SW 1271 (cell line): ENCODE measurements at places on chromosomes 13 and 19.

DNA sequence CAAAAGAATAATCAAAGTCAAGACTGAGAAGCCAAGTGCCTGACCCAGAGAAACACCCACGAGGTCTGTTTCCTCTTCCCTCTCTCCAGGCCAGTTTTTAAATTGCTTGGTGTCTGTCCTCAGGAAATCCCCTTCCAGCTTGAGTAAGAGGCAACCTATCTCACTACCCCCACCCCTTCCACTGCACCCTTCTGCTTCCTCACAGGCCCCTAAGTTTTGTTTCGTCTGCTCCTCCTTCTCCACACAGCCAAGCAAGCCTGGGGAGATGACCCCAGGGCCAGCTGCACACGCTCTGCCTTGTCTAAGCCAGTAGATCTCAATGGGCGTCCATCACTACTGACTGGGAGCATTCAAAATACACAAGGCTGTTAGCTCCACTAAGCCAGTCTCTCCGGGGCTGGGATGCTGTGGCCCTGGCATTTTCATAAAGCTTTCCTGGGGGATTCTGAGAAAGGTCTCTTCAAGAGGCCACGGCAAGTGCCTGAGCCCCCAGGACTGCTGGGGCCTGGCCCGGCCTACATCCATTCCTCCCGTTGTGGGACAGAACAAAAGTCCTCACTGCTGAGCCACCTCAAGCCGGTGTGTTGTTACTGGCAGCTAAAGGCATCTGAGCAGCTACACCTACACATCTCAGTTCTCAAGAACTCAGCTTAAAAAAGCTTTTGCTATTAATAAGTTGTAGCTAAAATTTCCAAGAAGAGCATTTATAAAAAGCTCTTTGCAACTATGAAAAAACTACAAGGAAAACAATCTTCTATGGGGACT, 14.9 kb upstream of the IL4I1 start:
- DNase-seq, result no peak

GRCh38 chr13:110280231-110280813, 26.6 kb downstream of the COL4A1 start:
- DNase-seq, result no peak

DNA sequence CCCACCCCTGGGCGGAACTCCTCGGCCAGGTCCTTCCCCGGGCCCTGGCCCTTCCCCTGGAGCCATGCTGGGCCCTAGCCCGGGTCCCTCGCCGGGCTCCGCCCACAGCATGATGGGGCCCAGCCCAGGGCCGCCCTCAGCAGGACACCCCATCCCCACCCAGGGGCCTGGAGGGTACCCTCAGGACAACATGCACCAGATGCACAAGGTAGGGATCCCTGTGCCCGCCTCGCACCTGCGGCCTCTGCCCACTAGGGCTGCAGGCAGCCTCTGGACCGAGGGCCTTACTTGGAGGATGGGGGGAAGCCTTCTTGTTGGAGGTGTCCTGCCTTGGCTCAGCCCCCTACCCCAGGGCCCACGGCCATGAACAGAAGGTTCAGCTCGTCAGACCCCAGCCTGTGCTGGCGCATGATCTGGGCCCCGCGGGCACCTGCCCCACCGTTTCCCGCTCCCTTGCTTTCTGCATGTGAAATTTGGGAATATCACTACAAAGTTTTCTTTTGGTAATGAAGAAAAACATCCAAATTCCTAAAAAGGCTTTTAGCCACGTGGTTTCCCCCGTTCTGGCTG, 23.4 kb downstream of the SMARCA4 start:
- DNase-seq, result no peak

- DNase-seq, result peak; percentile 19
Observed at GRCh38 chr19:12867120-12868099, 13.8 kb downstream of the DNASE2 start.

DNA sequence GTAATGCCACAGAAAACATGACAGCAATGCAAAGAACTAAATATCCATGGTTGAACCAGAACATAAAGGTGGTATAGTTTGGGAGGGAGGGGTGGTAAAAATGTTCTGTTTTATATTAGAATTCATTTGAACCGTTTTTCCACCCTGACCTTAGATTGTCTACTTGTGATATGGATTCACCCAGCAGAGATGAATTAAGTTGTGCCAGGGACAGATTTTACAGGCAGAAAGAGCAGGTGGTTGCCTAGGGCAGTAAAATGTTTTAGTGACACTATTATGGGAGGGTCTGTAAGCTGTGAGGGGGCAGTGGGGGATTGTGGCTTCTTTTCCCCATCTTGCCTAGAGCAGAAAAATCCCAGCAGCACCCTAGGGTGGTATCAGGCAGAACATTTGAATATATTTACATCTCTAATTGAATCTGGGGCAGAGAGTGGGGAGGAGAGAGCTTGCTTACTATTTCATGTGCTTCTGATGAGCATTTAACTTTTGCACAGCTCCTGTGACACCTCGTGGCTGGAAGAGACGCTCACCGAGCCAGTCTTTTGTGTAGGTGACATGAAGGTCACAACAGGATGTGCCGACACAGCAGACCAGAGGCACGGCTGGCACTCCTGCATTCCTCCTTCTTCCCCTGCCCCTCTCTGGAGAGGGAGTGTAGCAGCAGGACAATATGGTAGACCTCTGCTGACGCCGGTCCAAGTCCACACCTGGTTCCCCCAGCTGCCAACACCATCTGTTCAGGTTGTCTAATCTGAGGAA, 452.3 kb downstream of the IRS2 start:
- no peak for DNase-seq

GRCh38 chr13:62710787-62711186, 1295.1 kb upstream of the PCDH20 start:
- no peak for DNase-seq

DNA sequence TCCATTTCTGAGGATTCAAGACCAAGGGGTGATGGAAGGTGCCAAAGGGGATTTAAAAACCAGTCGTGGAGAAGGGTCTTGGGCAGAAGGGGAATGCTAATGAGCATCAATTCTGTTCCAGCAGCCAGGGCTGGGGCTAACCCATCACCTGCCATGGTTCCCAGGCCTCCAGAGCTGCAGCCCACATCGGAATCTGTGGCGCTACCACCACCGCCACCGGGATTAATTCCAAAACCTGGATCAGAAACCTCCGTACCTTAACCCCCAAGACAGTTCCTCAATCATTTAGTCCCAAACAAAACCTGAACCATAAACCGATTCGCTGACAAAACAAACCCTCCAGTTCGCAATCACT, 583 bp downstream of the ZNF615 start:
- DNase-seq, result no peak

DNA sequence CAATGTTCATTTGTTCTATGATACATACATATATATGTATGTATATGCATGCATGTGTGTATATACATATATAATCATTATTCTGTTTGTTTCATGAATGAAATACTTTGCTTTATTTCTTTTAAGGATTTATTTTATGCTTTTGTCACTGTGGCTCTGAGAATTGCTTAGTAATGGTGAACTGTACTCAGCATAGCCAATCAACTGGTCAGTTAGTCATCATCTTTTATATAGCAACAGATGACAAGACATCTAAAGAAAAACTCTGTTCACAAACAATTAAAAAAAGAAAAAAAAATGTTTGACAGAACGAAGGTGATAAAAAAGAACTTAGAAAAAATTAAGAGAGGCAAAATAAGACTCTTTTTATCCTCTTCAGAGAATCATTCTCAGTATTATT, 1440.3 kb downstream of the PCDH9 start:
- no peak for DNase-seq

GRCh38 chr19:13370948-13371347, 135.3 kb downstream of the CACNA1A start:
- DNase-seq, result no peak

DNA sequence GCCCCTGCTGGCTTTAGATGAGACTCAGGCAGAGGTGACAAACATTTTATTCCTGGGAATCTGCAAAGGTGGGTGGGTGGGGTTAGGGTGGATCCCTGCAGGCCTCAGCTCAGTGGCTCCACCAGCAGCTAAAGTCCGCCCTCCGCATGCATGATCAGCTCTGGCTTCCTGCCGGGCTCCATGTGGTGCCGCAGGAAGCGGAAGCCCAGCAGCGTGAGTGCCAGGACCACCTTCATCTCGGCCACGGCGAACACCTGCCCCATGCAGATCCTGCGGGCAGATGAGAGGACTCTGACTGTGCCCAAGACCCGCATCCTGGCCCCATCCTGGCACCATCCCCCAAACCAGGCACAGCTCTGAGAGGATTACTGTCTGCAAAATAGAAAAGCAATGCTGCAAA, 26.3 kb downstream of the CYP4F2 start:
- no peak for DNase-seq

DNA sequence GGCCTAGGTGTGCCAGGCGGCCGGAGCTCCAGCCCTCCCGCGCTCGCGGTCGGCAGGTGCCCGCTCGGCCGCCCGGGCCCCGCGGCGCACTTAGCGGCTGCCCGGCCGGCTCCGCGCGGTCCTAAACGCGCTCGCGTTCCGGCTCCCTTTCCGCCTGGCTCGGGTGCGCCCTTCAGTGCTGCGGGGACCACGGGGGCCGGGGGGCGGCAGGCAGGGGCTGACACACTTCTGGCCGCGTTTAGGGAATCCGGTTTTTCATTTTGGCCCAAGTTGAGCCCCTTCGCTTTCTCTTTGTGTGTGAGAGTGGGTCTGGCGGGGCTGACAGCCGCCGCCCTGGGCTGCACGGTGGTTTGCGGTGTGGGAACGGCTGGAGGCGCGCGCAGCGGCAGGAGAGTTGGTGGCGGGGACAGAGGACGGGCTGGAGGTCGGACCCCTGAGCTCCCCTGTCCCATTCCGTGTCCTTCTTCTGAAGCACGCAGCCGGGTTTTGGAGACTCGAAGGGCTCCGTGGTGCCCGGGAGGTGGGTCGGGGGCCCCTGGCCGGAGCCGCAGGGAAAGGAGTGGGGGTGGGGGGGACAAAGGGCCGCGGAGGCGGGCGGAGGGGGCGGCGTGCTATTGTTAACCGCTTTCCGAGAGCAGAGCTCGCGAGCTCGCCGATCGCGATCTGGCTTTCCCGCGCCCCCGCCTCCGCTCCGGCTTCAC, 3.1 kb downstream of the FGF9 start:
- DNase-seq, result peak; percentile 7

DNA sequence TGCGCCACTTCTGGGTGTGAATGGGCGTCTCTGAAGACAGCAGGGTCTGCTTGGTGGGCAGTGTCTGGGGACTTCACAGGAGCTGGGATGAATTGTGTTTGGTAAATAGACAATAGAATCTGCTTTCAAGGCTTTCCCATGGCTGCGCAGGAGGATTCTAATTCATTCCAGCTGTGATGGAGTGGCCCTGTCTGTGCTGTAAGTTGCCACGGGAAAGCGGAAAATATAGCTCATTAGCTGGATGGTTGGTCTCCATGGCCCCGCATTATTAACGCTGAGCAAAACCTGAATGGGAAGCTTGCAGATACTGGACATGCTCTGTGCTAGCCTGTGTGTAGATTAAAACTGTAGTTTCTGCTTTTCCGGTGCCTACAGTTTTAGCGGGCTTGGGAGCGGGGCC, 15.6 kb upstream of the C1QTNF9 start:
- no peak for DNase-seq

- no peak for DNase-seq
Observed at GRCh38 chr19:43519436-43520088, 7.4 kb downstream of the ETHE1 start.

- no peak for DNase-seq
Observed at GRCh38 chr13:50267917-50268316, 252.7 kb downstream of the KCNRG start.

- no peak for DNase-seq
Observed at GRCh38 chr13:112859817-112860190, 109.2 kb upstream of the MCF2L start.

DNA sequence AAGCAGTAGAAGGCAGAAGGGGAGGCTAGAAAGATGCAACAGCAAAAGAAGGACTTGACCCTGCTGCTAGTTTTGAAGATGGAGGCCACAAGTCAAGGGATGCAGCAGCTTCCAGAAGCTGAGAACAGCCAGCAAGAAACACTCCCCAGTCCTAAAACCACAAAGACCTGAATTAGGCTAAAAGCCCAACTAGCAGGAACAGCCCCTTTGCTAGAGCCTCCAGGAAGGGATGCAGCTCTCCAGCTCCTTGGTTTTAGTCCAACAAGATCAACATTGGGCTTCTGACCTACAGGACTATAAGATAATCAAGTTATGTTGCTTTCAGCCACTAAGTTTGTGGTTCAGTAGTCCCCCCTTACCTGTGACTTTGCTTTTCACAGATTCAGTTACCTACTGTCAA, 10.5 kb upstream of the LATS2 start:
- DNase-seq, result no peak

DNA sequence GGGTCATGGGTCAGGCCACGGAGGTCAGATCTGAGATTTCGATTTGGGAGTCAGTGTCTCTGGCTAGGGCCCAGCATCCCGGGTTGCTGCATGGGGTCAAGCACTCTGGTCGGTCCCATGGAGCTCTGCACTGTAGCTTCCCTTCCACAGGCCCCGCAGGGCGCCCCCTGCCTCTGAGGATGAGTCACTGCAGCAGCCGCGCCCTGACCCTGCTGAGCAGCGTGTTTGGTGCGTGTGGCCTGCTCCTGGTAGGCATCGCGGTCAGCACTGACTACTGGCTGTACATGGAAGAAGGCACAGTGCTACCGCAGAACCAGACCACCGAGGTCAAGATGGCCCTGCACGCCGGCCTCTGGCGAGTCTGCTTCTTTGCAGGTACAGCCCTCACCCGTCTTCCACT, 3.6 kb downstream of the CACNG7 start:
- DNase-seq, result no peak

DNA sequence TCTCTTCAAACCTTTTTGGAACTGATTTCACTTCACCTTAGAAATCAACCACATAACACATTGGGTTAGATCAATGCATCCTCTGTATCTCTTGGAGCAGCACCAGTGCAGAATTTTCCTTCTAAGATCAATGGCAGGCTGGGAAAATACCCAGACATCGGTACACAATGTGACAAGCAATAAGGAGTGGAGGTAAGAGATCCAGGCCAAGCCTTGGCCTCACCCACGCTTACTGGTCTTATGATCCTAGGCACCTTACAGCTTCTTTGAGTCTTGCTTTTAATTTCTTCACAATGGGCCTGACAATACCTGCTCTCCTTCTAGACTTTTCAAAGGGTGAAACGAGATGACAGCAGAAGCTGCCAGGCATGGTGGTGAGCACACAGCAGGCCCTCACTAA, 232.0 kb downstream of the LACC1 start:
- DNase-seq, result no peak

DNA sequence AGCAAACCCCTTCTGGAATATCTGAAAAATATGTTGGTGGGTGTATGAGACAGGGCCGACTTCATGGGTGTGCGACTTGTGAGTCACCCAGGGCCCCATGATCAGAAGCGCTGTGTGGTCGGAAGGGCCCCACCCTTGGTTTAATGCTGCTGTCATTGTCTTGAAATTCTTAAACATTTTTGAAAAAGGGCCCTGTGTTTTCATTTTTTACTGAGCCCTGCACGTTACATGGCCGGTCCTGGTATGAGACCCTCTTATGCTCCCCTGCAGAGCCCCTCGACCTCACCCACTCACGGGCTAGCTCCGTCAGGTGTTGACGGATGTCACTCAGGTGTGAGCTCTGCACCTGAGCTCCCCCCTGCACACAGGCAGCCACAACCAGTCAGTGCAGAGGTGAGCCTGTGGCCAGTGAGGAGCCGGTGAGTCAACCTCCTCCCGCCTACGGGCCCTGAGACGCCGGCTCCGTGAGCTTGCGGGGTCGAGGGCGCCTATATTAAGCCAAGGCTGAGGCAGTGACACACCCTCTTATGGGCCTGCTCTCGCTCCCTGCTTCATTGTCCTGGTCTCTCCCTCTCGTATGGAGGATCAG, 27.7 kb downstream of the GADD45B start:
- DNase-seq, result no peak

GRCh38 chr13:24458736-24459135, 53.8 kb downstream of the PARP4 start:
- no peak for DNase-seq
